Activated CD8-positive, alpha-beta T cell treated with anti-CD3 and anti-CD28 coated beads, Interleukin-2, amount 10 ng/mL, durations not matched to agents 7 days and 5 days (primary cell): ENCODE measurements at places on chromosomes 1 and 21. TPM values are rescaled to one million over a fixed set of nuclear protein-coding genes. Genes with fewer than 3 reads are reported as not detected.
A peak's percentile ranks its signal among the peaks of the same experiment; 100 is the strongest.

The AADACL3 gene
- not detected for total RNA-seq

The FASLG gene
- 6.5 TPM for total RNA-seq

The RAD54L gene
- 59.3 TPM for total RNA-seq

The SLC25A34 gene
- 1.6 TPM for total RNA-seq

The RNF186 gene
- total RNA-seq: not detected

The SCAMP3 gene
- total RNA-seq: 84.2 TPM

The OR2L5 gene
- total RNA-seq: not detected

DNA sequence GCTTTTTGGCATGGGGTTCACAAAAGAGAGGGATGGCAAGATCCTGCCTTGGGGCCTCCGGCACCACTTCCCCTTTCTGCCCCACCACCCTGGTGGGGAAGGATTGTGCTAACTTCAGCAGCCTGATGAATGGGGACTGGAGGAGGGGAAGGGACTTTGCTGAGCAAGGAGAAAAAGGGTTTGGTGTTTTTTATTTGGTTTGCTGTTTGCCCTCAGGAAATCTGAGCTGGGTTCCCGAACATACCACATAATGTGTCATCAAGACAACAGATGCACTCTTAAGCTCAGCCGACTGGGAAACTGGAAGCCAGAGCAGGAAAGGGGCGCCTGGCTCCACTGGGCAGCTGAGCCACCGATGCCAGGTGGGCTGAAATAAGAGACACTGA, 19.8 kb downstream of the OLFML2B start:
- no peak for DNase-seq

- DNase-seq: no peak
Observed at GRCh38 chr21:45985471-45986315, 4.1 kb downstream of the COL6A1 start.

DNA sequence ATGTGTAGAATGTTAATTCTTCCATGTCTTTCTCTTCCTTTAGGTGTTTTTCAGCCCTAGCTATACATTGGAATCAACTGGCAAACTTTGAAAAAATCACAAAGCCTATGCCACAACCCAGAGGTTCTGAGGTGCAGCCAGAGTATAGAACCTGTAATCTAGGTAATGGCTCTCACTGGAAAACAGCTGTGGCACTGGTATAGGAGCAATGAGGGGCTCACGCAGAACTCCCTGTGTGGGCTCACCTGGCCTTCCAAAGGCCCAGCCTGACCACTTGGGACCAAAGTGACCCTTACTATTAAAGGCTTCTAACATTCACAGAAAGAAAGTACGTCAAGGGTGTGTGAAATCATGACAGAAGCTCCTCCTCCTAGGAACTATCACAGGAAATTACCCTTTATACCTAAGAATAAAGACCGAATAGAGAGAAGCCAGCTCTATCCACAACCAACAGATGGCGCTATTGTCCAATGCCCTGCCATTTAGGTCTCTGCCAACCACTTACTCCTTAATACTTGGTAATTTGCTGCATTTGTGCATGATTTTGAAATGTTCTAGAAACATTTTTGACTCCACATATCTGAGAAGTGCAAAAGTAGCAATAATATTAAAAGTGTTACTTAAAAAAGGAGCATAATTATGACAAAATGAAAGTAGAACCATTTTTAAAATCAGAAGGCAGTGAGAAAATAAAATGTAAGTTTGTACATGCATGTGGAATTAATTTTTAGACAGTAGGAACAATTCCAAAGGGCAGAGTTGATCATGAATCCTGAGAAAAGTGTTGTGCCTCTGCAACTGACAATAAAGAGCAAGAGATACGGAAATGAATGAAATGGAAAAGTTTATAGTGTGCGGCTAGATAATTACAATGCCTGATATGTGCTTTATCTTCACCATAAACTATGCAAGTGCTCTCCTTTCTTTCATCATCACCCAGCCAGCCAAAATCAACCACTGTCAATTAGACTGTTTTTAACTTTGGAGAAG, 93.1 kb upstream of the HAO2 start:
- peak; percentile 65 for DNase-seq

GRCh38 chr1:162169031-162169790, 99.7 kb downstream of the NOS1AP start:
- DNase-seq: no peak

DNA sequence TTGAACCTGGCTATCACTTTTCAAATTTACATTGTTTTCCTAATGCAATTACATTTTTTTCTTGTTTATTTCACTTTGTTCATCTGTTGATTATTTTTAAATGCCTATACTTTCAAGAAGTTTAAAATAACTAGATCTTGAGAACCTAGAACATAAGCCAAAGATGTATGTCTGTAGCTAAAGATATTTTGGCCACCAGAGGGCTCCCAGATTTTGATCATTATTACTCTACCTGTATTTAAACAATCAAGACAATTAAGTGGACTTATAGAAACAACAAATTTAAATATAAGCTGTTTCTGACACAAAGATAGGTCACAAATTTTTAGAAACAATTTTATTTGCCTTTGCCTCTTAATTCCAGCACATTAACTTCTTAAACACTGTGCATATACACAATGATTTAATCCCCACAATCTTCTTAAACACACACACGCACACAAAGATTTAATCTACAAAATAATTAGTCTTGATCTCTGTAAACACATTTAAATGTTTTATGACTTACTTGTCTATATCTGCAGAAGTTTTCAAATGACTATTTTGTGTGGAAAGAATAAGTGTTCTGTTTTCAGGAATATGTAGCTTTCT, 380.0 kb downstream of the DSCAM start:
- no peak for DNase-seq

DNA sequence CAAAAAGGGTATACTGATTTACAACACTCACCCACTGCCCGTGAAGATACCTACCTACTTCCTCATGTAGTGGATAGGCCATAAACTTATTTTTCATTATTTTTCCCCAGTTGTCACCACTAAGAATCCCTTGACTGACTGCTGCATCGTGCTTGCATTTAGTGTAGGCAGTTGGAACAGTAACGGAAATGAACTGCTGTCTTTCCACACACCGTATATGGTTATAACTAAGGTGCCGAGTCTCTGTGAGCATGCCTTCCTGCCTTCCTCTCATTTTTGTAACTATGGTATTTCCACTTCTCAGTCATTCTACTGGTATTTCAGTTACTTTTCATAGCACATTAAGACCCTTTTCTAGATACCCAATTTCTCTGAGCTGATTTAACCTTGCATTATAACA, 36.4 kb downstream of the SLC35F3 start:
- no peak for DNase-seq

- DNase-seq: no peak
Observed at GRCh38 chr1:20410503-20410902, 75.5 kb downstream of the CAMK2N1 start.

DNA sequence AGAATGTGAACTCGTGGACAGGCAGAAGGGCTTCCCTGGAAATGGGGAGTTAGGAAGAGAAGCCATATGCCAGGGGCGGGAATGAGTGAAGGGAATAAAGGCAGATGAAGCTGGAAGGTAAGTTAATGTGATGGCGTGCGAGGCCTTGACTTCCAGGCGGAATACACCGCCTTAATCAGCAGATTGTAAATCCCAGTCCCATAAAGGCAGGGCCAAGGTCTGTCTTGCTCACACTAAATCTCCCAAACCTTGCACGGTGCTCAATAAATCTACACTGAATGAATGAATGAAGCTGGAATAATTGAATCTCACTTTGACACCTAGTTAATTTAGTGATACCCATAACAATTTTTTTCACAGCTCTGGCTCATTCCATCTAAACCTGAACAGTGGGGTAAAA, 16.8 kb upstream of the PRDM2 start:
- no peak for DNase-seq

DNA sequence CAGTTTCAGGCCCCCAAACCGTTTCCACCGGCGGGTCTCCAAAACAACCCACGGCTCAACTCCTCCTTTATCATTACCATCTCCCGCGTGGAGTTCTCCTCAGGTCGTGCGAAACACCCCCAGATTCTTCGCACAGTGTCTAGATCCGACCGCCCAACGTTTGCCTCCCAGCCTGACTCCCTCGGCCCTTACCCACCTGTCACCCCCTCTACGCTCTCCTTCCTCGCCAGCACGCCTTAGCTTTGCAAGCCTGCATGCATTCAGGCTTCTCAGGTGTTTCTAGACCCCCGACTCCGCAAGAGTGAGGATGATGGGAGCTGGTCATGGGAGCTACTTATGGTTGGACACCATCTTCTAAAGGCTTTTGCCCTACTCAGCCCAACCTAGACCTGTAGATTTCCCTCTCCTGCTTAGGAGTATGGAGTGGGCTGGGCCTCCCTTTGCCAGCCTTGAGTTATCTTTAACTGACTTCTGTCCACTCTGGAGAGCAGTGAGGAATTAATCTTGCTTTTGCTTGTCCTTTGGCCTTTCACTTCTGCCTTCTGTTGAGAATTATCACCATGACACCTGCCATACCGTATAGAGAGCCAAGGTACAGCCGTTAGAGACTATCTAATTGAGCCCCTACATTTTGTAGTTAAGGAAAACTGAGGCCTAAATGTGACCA, 865 bp downstream of the ATP5IF1 start:
- no peak for DNase-seq

DNA sequence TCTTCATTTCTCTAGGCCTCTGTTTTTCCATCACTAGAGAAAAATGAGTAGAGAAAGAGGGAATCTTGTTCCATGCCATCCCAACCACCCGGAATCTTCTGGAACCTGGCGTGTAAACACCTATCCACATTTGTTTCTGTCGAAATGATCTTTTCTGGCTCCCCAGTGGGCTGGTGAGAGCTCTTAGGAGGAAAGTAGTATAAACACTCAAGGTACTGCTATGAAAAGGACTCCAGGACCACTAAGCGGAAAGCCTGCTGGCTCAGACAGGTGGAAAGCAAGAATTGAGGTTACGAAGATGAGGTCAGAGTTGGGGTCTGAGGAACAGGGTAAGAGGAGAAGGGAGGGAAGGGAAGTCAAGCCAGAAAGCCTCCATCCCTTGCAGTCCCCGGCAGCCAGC, 90.8 kb downstream of the PLXNA2 start:
- no peak for DNase-seq

DNA sequence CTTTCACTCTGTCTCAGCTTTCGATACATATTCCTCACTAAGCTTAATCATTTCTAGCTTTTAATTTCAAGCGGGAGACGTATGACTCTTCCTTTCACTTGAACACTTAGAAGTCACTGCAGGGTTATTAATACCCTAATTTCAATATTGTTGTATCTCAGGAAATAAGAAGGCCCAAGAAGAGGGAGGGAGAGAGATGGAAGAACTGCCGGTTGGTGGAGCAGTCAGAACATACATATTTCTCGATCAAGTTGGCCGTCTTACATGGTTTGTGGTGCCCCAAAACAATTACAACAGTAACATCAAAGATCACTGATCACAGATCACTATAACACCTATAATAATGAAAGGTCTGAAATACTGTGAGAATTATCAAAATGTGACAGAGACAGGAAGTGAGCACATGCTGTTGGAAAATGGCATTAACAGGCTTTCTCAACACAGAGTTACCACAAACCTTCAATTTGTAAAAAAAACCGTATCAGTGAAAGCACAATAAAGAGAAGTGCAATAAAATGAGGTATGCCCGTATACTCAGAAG, 145.4 kb upstream of the HP1BP3 start:
- DNase-seq: no peak

DNA sequence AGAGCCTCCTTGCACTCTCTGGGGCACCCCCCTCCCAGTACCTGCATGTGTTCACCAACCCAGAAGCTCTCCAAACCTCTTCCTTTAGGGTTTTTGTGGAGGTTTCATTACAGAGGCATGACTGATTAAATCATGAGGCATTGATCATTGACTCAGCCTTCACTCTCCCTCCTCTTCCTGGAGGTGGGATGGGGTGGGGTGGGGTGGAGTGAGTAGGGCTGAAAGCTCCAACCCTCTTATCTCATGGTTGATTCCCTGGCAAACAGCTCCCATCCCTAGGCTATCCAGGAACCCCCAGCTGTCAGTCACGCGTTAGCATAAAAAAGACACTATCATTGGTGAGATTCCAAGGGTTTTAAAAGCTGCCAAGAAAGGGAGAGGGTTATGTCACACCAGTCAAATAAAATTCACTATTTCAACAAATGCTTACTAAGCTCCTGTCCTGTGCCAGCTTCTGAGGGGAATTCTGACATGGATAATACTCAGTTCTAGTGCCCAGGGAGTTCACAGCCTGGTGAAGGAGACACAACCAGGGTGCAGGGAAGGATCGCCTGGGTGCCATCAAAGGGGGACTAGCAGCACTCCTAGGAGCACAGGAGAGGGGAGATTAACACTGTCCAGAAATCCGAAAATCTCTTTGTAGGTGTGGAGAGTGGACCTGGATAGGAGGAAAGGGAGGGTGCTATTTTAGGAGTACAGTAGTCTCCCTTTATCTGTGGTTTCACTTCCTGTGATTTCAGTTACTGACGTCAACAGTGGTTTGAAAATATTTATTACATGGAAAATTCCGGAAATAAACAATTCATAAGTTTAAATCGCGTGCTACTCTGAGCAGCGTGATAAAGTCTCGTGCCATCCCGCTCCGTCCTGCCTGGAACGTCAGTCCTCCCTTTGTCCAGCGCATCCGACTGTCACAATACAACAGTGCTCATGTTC, 6.8 kb upstream of the IL24 start:
- no peak for DNase-seq

DNA sequence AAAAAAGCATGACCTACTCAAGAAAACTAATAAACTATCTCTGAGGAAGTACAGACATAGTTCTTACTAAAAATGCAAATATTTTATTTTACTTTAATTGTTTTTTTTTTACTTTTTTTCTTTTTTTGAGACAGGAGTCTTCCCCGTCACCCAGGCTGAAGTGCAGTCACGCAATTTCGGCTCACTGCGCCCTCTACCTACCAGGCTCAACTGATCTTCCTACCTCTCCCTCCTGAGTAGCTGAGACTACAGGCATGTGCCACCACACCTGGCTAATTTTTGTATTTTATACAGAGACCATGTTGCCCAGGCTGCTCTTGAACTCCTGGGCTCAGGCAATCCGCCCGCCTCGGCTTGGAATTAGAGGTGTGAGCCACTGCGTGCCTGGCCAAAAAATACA, 1263.1 kb downstream of the KCNT2 start:
- no peak for DNase-seq
